ENCODE measurements at places on chromosomes 4 and X. TPM values are rescaled to one million over a fixed set of nuclear protein-coding genes. Genes with fewer than 3 reads are reported as not detected.

TDO2 gene
- polyA plus RNA-seq: not detected

- no peak for DNase-seq
These were observed 21.2 kb downstream of the HERC3 start for GRCh38 chr4:88613417-88613875.

- DNase-seq: no peak
These were observed 108.3 kb upstream of the ARSJ start for GRCh38 chr4:114087596-114088230.

DNA sequence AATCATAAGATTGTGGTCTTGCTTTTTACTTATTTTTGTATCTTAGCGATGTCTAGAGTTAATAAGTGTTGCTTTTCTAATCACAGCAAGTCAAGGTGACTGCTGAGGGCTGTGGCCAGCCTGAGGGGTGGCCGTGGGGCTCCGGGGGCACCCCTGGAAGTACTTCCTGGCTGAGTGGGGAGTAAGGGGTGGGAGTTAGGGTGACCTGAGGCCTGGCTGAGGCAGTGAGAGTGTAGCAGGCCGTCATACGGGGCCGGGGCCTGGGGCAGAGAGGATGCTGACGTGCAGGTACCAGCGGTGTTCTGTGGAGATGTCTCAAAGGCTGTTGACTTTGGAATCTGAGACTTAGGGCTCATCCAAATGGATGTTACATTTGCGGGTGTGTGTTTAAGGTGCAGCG lies 29.3 kb downstream of the PIGG start:
- no peak for DNase-seq

GRCh38 chr4:41318839-41319530 lies 62.3 kb downstream of the UCHL1 start:
- DNase-seq: peak; percentile 4

HCFC1 gene
- polyA plus RNA-seq: 5.8 TPM

DNA sequence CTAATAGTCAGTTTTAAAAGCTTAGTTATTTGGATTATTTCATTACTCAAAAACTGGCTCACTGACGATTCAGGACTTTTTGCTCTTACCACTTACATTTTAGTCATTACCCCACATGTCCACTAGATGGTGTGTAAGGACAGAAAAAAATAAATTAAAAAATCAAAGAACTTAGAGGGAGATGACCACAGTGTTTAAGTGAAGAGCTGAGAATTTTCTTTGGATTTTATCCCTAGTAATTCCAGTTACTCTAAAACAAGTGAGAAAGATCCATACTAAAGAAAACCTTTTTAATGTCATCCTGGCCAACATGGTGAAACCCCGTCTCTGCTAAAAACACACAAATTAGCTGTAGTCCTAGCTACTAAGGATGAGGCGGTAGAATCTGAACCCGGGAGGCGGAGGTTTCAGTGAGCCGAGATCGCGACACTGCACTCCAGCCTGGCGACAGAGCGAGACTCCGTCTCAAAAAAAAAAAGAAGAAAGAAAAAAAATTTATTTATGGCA lies 26.4 kb upstream of the TMPRSS11B start:
- peak; percentile 56 for DNase-seq

ANKRD50 gene
- polyA plus RNA-seq: 2.9 TPM
